Suprapubic skin (tissue), 4 donors: ENCODE measurements at places on chromosomes 16 and 17.

- H3K27ac ChIP-seq: peak overlapping the region; percentile 86
- DNase-seq: no peak
- peaks cover 83% of the 10 kb centered on the region for H3K4me1 ChIP-seq
- H3K27me3 ChIP-seq: no peaks in the 10 kb centered on the region
- no peaks in the 10 kb centered on the region for H3K36me3 ChIP-seq
- peak overlapping the region; percentile 36 for H3K4me3 ChIP-seq
Observed at GRCh38 chr16:88770461-88771293, 14.3 kb downstream of the PIEZO1 start.

- H3K36me3 ChIP-seq: no peaks in the 10 kb centered on the region
- no peak for DNase-seq
- H3K4me3 ChIP-seq: no peak overlapping the region
- peaks cover 8% of the 10 kb centered on the region for H3K4me1 ChIP-seq
- H3K27me3 ChIP-seq: peaks cover 2% of the 10 kb centered on the region
- H3K27ac ChIP-seq: no peak overlapping the region
Observed at GRCh38 chr17:48484850-48485249, 46.0 kb downstream of the HOXB1 start.

- H3K36me3 ChIP-seq: peaks cover 56% of the 10 kb centered on the region
- H3K27ac ChIP-seq: no peak overlapping the region
Observed at GRCh38 chr16:71658771-71659170, 32.8 kb downstream of the MARVELD3 start.

DNA sequence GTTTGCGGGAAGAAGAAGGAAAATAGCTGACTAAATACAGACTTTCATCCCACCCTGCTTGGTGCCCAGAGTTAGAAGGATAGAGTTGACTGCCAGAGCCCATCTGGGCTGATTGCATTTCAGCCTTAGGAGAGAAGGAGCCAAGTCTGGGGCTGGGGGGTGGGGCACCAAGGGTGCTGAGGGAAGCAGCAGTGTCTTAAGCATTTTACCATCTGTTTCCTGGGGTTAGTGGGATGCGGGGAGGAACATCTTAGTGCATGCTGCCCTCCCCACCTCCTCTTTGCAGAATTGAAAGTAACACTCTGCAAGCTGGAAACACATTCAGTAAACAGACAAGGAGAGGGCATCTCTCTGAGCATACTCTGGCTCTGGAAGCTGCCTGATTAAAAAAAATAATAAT lies 1.5 kb upstream of the ARL5C start:
- no peaks in the 10 kb centered on the region for H3K36me3 ChIP-seq
- no peak for DNase-seq
- H3K4me3 ChIP-seq: no peak overlapping the region
- no peak overlapping the region for H3K27ac ChIP-seq
- peaks cover 35% of the 10 kb centered on the region for H3K4me1 ChIP-seq

DNA sequence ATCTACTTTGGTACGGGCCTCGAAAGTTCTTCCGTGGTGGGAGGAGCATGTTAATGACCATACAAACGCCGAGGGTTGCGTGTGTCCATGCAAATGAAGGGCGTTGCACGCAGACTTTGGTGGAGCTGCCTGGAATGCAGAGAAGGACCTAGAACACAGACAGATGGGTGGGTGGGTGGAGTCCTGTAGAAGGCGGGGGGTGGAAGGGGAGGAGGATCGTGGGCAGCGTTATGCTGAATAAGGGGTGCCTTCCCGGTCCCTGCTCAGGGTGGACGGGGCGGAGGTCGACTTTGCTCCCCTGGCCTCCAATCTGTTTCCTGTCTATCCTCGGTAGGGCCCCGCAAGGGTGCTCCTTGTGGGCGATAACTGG lies 795 bp upstream of the PAQR4 start:
- peaks cover 47% of the 10 kb centered on the region for H3K27me3 ChIP-seq
- DNase-seq: no peak
- peak overlapping the region; percentile 16 for H3K27ac ChIP-seq
- peaks cover 71% of the 10 kb centered on the region for H3K4me1 ChIP-seq
- H3K4me3 ChIP-seq: peak overlapping the region; percentile 87

DNA sequence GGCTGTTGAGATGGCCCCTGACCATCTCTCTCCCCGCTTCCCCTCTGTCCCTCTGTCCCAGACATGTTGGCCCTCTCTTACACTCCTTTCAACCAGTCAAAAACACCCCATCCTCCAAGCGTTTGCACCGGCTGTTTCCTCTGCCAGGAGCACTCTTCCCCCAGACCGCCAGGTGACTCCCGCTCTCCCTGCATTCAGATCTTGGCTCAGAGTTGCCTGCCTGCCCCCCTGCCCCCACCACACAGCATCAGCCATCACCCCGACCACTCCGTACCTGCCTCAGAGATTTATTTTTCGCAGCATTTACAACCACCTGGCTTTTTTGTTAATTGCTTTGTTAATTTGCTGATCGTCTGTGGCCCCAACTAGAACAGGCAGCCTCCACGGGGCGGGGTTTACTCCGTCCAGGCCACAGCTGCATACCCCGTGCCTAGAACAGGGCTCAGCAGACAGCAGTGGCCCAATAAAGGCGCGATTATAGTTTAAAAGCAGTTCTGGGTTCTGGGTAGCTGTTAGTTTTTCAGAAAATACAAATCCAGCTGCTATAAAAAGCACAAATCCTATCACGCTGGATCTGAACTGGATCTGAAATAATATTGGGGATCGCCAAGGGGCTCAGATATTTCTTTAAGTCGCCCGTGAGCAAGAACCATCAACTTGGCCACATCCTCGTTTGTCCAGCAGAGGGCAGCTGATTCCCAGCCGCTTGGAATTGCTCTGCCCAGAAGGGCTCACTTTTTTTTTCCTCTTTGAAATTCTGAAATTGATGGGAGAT lies 173.6 kb downstream of the IRF8 start:
- no peak for DNase-seq
- no peaks in the 10 kb centered on the region for H3K4me1 ChIP-seq
- H3K27me3 ChIP-seq: peaks cover 71% of the 10 kb centered on the region
- H3K36me3 ChIP-seq: no peaks in the 10 kb centered on the region
- H3K4me3 ChIP-seq: no peak overlapping the region
